ENCODE measurements at places on chromosomes 3 and 15.

DNA sequence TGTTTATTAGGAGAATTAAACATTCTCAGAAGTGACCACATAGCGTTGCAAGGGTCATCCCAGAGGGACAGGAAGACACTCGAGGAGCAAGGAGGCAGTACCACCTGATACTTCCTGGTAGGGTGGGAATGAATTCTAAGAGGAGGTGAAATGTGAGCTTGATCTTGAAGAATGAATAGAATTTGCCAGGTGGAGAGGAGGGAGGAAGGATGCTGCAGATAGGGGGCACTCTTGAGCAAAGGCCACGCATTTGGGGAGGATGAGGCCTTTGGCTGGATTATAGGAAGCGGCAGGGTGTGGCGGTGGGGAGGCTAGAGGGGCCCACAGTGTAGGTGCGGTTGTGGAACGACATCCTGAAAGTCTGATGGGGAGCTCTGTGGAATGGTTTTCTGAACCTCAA, 33.5 kb downstream of the CHCHD6 start:
- DNase-seq, result no peak

DNA sequence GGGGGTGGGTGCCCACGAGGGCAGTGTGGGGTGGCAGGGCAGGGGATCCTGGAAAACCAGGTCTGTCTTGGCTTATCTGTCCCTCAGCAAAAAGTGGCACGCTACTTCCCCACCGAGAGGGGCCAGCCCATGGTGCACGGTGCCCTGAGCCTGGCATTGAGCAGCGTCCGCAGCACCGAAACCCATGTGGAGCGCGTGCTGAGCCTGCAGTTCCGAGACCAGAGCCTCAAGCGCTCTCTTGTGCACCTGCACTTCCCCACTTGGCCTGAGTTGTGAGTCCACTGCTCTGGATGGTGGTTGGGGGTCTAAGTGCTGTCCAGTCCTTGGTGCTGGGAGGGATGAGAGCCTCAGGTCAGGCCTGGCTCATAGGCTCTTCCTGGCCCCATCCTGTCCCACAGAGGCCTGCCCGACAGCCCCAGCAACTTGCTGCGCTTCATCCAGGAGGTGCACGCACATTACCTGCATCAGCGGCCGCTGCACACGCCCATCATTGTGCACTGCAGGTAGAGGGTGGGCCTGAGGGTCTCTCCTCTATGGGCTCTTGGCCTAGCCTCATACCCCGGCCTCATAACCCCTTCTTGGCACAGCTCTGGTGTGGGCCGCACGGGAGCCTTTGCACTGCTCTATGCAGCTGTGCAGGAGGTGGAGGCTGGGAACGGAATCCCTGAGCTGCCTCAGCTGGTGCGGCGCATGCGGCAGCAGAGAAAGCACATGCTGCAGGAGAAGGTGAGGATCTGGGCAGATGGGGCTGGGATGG, 31.1 kb downstream of the PTPN23 start:
- no peak for DNase-seq

DNA sequence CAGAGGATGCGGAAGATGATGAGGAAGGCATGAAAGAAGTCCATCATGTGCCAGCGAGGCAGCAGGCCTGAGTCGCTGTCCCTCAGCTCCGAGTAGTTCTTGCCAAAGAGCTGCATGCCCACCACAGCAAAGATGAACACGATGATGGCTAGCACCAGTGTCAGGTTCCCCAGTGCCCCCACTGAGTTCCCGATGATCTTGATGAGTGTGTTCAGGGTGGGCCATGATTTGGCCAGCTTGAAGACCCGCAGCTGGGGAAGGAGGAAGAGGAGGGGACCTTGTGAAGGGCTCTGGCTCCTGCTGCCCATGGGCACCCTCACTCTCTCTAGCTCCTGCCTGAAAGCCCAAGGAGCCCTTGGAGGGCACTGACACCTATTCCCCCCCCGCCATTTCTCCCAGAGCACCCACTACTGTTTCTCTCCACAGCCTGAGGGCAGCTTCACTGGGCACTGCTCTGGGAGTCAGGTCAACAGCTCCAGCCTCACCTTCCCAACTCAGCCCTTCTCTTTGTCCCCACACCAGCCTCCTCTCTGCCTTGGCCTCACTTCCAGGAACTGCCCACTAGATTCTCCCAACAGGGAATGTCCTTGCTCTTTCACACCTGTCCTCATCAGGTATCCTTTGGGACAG, 63.6 kb downstream of the SCN5A start:
- DNase-seq, result no peak

DNA sequence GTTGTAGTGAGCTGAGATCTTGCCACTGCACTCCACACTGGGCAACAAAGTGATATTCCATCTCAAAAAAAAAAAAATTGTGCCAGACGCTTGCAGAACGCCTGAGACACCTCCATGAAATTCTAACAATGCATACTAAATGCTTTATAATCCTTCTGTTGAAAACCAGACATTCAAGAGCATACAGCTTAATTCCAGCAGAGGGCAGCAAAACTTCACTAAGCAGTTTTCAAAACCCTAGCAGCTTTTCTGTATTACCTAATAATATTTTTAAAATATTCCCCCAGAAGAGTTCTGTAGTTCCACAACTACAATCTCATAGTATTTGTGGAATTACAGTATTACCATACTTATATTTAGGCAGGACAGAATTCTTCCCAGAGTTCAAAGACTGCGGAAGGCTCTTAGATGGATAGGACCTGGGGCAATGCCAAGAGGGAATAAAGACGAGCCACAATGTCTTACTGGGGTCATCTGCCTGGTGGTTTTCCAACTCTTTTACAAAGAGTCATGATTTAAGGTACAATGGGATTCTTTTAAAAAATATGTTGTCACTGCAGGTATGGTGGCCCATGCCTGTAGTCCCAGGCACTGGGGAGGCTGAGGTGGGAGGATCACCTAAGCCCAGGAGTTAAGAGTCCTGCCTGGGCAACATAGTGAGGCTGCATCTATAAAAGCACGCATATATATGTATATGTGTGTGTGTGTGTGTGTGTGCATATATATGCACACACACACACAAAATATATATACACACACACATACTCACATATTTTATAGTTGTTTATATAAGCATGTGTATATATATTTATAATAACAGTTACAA, 19.6 kb upstream of the TASOR start:
- peak; percentile 29 for DNase-seq

DNA sequence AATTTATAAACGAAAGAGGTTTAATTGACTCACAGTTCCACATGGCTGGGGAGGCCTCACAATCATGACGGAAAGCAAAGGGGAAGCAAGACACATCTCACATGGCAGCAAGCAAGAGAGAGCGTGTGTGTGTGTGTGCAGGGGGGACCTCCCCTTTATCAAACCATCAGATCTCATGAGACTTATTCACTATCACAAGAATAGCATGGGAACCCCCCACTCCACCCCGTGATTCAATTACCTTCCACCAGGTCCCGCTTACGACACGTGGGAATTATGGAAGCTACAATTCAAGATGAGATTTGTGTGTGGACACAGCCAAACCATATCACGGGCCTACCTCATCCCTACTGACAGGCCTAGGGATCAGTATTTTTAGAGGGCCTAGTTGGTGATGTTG, 3.1 kb upstream of the EPHB1 start:
- no peak for DNase-seq

DNA sequence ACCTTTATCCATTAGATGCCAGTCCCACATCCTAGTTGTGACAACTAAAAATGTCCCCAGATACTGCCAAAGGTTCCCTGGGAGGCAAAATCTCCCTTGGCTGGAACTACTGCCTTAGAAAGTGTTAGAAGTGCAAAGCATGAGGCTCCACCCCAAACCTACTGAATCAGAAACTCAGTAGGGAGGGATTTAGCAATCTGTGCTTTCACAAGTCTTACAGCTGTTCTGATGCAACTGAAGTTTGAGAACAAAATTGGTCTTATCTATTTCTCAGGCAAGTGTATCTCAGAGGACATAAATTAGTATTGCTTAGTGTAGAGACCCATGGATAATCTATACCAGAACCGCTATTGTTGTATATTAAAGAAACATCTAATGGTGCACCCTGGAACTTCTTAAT, 70.2 kb downstream of the CLDN1 start:
- no peak for DNase-seq

- no peak for DNase-seq
Measured at GRCh38 chr15:25728816-25729215, 134.3 kb downstream of the ATP10A start.

GRCh38 chr15:88243895-88244787, 12.4 kb downstream of the NTRK3 start:
- no peak for DNase-seq

- DNase-seq, result no peak
Measured at GRCh38 chr3:180383332-180384020, 218.5 kb upstream of the TTC14 start.

GRCh38 chr15:91938136-91938535, 84.6 kb downstream of the SLCO3A1 start:
- no peak for DNase-seq

GRCh38 chr3:14429237-14429636, 26.8 kb downstream of the SLC6A6 start:
- DNase-seq, result no peak

DNA sequence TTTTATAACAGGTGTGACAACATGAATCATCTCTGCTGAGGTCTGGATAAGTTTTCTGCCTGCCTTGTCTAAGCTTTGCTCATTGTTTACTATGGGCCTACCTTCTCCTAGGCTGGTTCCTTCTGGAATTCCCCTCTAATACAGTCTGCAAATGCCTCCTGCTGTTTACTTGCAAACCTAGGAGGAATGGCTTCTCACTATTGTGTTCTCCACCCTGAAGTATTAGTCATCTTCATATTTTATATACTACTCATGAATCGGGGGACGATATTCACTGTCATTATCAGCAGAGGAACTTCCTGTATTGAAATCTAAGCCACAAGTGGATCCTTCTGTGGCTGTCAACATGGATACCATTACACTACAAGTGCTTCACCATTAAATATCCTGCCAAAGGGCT, 154.8 kb downstream of the PLCL2 start:
- DNase-seq, result no peak

- no peak for DNase-seq
Measured at GRCh38 chr15:78362716-78363380, 22.7 kb downstream of the CRABP1 start.

DNA sequence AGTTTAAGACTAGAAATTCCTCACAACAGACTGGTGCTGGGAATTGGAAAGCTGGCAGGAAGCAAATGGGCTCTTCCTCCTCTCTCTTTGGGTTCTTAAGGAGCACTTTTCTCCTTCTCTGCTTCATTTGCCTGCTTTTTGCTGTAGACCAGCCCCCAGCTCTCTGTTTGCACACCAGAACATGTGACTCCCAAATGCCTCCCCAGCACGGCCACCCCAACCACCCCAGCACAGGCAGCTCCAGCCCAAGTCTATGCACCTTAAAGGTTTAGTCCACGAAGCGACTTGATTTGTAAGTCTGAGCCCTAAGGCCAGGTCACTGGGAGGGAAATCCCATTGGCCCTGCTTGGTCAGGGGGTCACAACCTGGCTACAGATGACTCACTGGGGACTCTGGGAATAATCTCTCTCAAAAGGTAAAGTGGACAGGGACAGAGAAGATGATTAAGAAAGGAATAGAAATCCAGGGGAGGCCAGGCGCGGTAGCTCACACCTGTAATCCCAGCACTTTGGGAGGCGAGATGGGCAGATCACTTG, 377.8 kb upstream of the PROK2 start:
- DNase-seq, result no peak

DNA sequence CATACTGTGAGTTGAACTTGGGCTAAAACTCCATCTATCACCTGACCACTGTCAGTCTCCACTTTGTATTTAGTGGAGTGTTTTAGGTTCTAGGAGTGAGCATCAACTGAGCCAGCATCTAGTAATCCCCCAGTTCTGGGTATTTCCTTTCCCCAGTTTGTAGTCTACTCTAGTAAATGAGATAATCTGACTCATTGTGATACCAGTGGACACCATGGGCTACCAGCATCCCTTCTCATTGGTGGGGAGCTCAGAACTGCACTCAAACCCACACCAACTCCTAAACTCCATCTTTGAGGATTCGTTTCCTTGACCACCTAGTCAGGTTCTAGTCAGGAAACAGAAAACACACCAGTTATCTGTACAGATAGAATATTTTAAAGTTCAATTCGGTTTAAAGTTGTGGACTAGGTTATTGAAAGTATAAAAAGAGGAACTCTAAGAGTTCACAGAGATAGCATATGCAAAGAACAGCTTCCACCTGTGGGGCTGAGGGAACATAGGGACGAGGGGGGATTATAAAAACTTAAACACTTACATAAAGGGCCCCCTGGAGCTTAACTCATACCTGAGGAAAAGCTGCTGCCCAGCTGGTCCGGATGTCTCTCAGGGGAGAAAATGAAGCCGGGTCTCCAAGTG, 36.0 kb downstream of the LEO1 start:
- no peak for DNase-seq

- no peak for DNase-seq
Measured at GRCh38 chr15:64566629-64567427, 106.5 kb downstream of the ZNF609 start.

GRCh38 chr3:143269741-143270140, 150.2 kb downstream of the CHST2 start:
- DNase-seq, result no peak

GRCh38 chr3:31922962-31923361, 58.1 kb downstream of the OSBPL10 start:
- DNase-seq, result no peak

- no peak for DNase-seq
Measured at GRCh38 chr3:97510795-97511194, 253.8 kb upstream of the ARL6 start.

- DNase-seq, result no peak
Measured at GRCh38 chr3:194136519-194137007, 615 bp downstream of the HES1 start.

GRCh38 chr3:98920166-98920565, 18.7 kb upstream of the DCBLD2 start:
- DNase-seq, result no peak

DNA sequence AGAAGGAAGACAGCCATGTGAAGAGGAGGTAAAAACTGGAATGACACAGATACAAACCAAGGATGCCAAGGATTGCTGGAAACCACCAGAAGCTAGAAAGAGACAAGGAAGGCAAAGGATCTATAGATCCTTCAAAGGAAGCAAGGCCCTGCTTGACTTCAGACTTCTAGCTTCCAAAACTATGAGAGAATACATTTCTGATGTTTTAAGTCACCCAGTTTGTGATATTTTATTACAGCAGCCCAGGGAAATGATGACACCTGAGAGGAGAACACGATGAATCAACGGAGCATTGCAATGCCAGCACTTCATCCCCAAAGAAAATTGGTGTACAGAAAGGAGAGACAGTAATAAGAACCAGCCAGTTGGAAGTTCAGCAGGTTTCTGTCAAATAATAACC, 116.3 kb downstream of the MAGI1 start:
- no peak for DNase-seq

Data from activated T-helper 2 cell treated with anti-CD3 and anti-CD28 coated beads, Interferon-gamma antibody, Interleukin-2, Interleukin-4, amounts not matched to agents 10 μg/mL and 5 μg/mL and 100 μg/mL, durations not matched to agents 14 hours and 24 hours and 36 hours (primary cell).